AG20443 (cell line): ENCODE measurements at places on chromosomes 1 and 21.

DNA sequence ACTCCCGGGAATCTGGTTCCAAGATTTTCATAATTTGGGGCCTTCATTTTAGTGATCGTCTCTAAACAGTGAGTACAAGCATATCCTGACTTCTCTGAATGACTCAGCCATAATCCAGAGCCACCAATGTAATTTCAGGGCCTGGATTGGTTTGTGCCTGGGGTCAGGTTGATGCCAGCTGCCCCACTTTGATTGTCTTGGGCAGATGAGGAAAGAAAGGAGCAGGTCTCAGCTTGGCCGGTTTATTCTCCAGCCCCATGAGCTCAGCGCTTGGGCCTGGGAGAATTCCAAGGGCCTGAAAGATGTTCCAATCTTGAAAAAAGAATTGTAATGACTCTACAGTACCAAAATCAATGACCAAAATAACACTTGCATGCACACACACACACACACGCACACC, 71.2 kb upstream of the ECE1 start:
- DNase-seq: no peak

DNA sequence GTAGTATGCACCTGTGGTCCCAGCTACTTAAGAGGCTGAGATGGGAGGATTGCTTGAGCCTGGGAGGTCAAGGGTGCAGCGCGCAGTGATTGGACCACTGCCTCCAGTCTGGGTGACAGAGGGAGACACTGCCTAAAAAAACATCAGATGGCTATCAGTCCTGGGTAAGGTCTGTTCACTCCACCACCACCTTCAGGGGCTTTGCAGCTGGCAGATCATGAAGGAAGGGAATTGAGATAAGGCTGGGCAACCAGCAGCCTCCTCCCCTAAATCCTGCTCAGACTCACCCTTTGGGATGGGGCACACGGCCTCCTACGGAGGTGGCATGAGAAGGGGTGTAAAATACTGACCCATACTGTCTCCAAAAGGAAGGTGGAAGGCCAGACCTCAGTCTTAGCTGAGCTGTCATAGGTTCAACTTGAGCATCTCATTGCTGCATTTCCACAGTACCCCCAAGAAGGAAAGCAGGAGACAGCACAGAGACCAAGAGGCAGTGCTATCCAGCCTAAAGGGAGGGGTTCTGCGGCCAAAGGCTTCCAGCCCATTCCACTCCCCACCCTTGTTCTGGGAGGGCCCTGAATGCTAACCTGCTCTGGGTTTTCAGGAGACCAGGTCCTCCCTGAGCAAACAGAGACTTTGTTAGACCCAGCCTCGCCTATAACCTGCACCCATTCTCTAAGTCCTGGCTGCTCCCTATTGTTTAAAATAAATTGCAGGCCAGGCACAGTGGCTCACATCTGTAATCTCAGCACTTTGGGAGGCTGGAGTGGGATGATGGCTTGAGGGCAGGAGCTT, 13.7 kb downstream of the SLC45A3 start:
- no peak for DNase-seq

- DNase-seq: no peak
These were observed 885 bp upstream of the SSBP3 start for GRCh38 chr1:54407154-54407403.

- no peak for DNase-seq
These were observed 402.5 kb downstream of the PTPRC start for GRCh38 chr1:199041173-199041914.

DNA sequence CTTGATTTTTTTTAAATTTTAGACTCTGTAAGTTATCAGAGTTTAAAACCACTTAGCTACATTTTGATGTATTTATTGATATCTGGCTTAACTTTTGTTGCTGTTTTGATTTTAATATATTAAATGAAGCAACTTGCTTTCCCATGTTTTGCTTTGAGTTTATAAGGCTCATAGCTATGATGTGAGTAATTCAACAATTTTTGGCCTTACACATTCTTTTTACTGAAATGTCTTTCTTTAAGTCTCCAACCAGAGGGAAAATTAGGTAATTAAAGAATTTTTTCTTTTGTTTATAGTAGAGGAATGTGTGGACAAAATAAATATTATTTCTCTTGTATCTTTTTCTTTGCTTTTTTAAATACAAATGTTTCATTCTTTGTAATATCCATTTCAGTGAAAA, 258.3 kb upstream of the ADAMTS5 start:
- DNase-seq: peak; percentile 14

GRCh38 chr21:44497703-44498126, 42.3 kb downstream of the KRTAP10-1 start:
- no peak for DNase-seq

DNA sequence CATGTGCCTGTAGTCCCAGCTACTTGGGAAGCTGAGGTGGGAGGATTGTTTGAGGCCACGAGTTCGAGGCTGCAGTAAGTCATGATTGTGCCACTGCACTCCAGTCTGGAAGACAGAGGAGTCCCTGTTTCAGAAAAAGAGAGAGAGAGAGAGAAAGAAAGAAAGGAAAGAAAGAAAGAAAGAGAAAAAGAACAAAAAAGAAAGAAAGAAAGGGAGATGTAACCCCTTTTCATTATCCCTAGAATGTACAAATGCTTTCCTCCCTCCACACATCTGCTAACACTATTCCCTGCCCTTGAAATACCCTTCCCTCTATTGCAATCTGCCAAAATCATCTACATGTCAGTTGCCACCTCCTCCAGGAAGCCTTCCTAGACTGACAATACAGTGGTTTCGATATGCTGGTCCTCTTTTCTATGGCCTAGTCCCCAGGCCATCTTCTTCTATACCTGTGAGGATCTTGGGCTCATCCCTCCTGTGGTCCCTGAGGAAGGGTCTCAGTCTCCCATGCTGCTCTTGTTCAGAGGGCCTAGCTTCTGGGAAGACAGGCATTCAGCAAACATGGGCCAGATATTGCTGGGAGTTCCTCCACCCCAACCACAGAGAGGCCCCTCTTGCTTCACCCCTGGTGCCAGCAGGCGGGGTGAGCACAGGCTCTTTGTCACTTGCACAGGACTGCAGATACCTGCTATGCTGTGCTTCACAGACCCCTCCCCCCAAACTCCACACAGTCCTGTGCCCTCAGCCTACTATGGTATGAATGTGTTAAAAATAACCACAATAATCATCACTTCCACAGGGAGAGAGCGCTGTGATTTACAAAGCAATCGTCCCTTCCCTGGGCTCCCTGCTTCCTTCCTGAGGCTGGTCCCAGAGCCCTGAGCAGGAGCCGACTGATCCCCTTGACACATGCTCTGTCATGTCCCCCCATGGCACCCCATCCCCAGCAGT, 14.1 kb downstream of the ADGRB2 start:
- DNase-seq: no peak

DNA sequence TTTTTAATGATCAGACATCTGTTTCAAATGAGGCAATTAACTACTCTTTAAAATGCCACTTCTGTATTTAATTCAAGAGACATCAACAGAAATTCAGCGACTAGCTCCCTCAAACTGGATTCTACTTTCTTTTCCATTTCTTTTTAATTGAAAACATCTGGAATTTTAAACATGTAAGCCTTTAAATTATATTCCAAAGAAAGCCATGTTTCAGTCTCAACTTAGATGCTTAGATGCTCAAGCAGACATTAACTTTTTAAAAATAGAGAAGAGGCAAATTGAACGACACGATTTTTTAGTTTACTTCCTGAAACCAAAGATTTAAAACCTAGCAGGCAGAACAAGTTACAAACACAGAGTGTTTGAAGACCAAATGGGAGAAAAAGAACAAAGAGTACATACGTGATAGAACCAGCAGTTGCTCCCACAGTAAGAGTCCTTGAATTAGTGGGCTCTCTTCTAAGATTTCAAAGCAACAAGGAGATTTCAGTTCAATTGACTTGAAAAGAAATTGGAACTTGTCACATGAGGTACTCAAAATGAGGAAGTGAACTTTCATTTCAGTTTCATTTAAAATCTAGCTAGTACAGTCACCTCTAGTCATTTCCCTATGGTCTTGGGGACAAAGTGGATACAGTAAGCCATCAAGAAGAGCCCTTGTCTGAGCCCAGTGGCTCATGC, at the start of gene CTSS:
Gene CTSS (minus strand): TSS at position 483 of the 681 bp plus-strand sequence. CDS start 1,015 bp downstream, outside the sequence.
- no peak for DNase-seq

- peak; percentile 78 for DNase-seq
These were observed 6.2 kb upstream of the EFCAB14 start for GRCh38 chr1:46724991-46725735.

GRCh38 chr1:33045814-33046213, 9.1 kb upstream of the AK2 start:
- no peak for DNase-seq

GRCh38 chr1:177282976-177283375, 112.2 kb downstream of the BRINP2 start:
- no peak for DNase-seq

- no peak for DNase-seq
These were observed 171.5 kb downstream of the ADSS2 start for GRCh38 chr1:244280201-244280600.

DNA sequence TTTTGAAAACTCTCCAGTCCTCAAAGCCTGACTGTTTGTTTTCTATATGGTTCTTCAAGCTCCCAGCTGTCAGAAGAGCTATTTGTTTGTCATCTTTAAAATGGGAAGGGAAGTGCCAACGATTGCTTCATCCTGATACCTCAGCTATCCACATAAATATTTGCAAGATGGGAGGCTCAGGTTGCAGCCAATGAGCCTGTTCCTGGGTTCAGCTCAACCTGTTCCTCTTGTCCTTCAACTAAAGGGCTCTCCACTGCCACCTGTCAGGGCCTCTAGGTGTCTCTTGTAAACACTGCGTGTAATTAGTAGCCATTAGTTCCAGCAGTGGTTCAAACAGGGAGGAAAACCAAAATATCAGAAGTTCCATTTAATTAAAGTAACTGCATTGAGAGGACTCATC, 445.1 kb downstream of the AJAP1 start:
- DNase-seq: no peak

DNA sequence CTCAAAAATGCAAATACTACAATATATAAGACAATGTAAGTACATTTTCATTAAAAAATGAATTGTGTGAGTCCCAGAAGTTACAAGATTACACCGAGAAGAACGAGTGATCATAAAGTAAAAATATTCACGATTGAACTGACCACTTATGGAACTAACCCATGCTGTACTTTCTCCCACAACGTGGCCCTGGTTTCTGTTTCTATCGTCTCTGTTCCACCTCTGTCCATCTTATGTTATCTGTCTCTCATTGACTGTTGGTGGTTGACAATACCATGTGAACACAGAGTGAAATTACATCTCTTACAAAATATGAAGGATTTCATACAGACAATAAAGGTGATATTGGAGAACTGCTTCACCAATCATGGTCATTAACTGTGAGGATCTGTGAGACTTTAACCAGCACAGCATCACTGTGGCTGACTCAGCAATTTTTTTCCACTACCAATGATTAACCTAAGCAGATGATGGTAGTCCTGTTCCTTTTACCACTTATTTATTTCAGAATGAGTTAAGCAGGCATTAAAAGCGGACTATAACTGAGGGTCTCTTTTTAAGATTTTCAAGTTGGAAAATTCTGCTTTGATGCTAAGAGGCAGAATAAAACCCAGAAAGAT, 165.1 kb downstream of the TGFB2 start:
- no peak for DNase-seq

- no peak for DNase-seq
These were observed 89.5 kb downstream of the KCNJ15 start for GRCh38 chr21:38346286-38346685.

GRCh38 chr1:11531943-11532342, 53.0 kb downstream of the DISP3 start:
- DNase-seq: no peak

GRCh38 chr1:155009221-155009711, 6.7 kb downstream of the ZBTB7B start:
- no peak for DNase-seq

GRCh38 chr1:151371370-151372057, 991 bp downstream of the SELENBP1 start:
- DNase-seq: peak; percentile 70

DNA sequence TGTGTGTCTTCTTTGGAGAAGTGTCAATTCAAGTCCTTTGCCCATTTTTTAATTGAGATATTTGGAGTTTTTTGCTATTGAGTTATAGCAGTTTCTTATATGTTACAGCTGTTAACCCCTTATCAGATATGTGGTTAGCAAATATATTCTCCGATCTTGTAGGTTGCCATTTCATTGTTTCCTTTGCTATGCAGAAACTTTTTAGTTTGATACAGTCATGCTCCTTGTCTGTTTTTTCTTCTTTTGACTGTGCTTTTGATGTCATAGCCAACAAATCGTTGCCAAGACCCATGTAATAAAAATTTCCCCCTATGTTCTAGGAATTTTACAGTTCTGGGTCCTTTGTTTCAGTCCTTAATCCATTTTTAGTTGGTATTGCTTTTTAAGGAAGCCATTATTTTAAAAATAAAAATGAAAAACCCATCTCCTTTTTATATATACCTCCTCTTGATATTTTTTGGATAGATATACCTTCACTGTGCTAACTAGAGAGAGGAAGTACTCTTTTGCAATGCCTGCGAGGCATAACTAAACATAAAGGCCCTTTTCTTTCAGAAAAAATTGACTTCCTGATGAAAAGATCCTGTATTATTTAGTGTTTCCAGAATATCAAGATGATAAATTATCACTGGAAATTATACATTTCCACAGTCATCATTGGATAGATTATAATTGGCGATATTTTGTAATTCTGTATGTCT, 127.8 kb downstream of the HS2ST1 start:
- no peak for DNase-seq

GRCh38 chr1:203163891-203164635, 11.6 kb downstream of the MYBPH start:
- no peak for DNase-seq

- no peak for DNase-seq
These were observed 413.3 kb upstream of the PTBP2 start for GRCh38 chr1:96308314-96308713.

DNA sequence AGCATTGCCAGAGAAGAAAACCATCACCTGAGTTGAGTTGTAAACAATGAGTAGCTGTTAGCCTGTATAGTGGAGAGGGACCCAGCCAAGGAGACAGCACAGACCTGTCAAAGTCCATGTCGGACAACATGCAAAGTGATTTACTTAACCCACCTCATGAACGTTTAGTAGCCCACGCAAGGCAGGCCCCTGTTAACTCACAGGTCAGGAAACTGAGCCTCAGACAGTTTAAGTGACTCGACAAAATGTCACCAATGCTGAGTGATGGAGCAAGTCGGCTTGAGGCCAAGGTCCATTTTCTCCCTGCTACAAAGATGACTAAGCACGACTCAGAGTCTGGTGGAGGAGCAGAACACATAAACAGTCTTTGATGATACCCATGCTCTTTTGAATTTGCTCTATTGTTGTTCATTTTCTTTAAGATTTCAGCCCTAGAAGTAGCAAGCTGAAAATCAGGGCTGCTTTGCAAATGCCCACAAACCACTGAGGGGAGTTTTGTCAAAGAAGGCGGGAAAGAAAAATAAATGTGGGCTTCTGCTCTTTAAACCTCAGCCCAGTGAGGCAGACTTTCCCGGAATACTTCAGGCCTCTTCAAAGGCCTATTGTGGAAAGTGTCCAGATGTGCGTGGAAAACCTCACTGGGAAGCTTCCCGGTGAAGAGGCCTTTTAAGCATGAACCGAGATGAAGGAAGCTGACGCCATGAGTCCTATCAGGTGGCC, 83.8 kb upstream of the HOOK1 start:
- peak; percentile 82 for DNase-seq

DNA sequence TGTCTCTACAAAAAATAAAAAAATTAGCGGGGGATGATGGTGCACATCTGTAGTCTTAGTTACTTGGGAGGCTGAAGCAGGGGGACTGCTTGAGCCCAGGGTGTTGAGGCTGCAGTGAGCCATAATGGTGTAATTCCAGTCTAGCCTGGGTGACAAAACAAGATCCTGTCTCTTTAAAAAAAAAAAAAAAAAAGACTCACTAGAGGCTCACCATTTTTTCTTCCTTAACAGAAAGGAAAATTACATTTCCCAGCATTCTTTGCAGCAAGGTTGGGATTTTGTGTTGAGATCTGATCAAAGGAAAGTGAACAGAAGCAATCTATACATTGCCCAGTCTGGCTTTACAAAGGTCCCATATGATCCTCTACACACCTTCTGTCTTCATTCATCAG, 21.5 kb downstream of the GFI1 start:
- DNase-seq: no peak
